ENCODE measurements at places on chromosomes 2 and 18. TPM values are rescaled to one million over a fixed set of nuclear protein-coding genes. Genes with fewer than 3 reads are reported as not detected.

Gene CRYBA2
- total RNA-seq = not detected

Gene RBM44
- total RNA-seq = 0.11 TPM

Gene GKN1
- total RNA-seq = not detected

Gene SLC35F6
- total RNA-seq = 45.4 TPM

Gene TSPYL6
- total RNA-seq = not detected

Gene PROM2
- total RNA-seq = 0.22 TPM

Gene QPCT
- total RNA-seq = 37.4 TPM

Gene PHLPP1
- 9.4 TPM for total RNA-seq

Gene CDC42EP3
- 166 TPM for total RNA-seq

Gene NPHP1
- 2.0 TPM for total RNA-seq

Gene GRB14
- not detected for total RNA-seq

Gene IGFBP5
- total RNA-seq = 117 TPM

Gene IL36B
- not detected for total RNA-seq

Gene RNF25
- total RNA-seq = 31.7 TPM

Gene ABHD1
- total RNA-seq = not detected

Gene NDUFS1
- 87.5 TPM for total RNA-seq

Data from GM23248 (cell line).